A549 treated with CpdA at 1 μM for 4 hours (cell line): ENCODE measurements at places on chromosomes 1 and 21. TPM values are rescaled to one million over a fixed set of nuclear protein-coding genes. Genes with fewer than 3 reads are reported as not detected.

Gene TMPRSS15
- not detected in 5 replicates for total RNA-seq

Gene OPRD1
- total RNA-seq: 0.02 to 0.06 TPM (median 0.04 TPM) in 4 of 5 replicates, not detected in the other

Gene TMEM81
- 2.4 to 3.9 TPM (median 2.8 TPM) in 5 replicates for total RNA-seq

Gene OR13G1
- total RNA-seq: not detected in 5 replicates

Gene CFAP107
- total RNA-seq: not detected in 5 replicates

Gene CCDC17
- total RNA-seq: 0.21 to 0.37 TPM (median 0.29 TPM) in 5 replicates

Gene SERPINC1
- 0.13 to 0.15 TPM (median 0.14 TPM) in 3 of 5 replicates, not detected in the others for total RNA-seq

Gene UBASH3A
- 0.10 to 0.26 TPM (median 0.14 TPM) in 5 replicates for total RNA-seq

Gene CD1E
- total RNA-seq: not detected in 5 replicates

Gene MMP23B
- total RNA-seq: 0.62 to 1.1 TPM (median 1.0 TPM) in 4 of 5 replicates, not detected in the other

Gene GNL2
- total RNA-seq: 47.6 to 70.9 TPM (median 53.2 TPM) in 5 replicates

Gene SPRR4
- total RNA-seq: not detected in 5 replicates

Gene MFSD2A
- 4.2 to 4.8 TPM (median 4.7 TPM) in 5 replicates for total RNA-seq

Gene AUNIP
- 5.4 to 6.2 TPM (median 6.1 TPM) in 5 replicates for total RNA-seq

Gene ZNF695
- 1.8 to 2.7 TPM (median 2.6 TPM) in 5 replicates for total RNA-seq

Gene HUNK
- 1.3 to 1.5 TPM (median 1.4 TPM) in 5 replicates for total RNA-seq

Gene SMIM12
- total RNA-seq: 33.7 to 59.6 TPM (median 54.0 TPM) in 5 replicates
